ENCODE measurements at places on chromosomes 5 and 9.

GRCh38 chr5:89036166-89036565 lies 153.2 kb upstream of the MEF2C start:
- DNase-seq: no peak

DNA sequence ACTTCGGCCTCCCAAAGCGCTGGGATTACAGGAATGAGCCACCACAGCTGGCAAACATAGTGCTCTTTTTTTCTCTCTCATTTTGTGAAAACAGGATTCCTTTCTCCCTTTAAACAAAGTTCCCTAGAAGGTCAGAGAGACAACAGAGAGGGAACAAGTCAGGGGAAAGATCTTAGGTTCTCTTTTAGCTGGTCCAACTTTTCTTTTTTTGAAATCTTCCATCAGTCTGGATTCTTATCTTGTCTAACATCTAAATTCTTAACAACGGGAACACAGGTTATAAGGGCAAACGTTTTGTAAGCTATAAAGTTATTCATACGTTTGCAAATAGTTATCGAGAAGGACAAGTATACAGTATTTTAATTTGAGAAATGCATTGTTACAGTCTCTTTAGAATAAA lies 224.1 kb upstream of the TBCA start:
- DNase-seq: no peak

- no peak for DNase-seq
These were observed 81.8 kb upstream of the HRH2 start for GRCh38 chr5:175576096-175576495.

DNA sequence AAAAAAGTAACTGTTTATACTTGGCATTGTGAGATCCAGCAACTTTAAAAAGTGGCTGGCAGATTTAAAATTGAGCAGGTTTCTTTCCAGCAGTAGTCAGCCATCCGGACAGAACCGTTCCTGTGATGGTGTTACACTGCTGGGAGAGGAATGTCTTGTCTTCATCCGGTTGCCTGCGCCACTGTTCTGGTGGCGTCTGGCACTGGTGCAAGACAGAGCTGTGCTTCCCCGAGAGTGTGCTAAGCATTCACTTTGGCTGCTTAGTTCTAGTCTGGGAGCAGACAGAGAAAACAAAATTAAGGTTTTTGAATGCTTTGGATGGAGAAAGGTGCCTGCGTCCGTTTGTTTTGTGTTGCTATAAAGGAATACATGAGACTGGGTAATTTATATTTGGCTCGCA lies 35.5 kb upstream of the CREBRF start:
- DNase-seq: no peak

DNA sequence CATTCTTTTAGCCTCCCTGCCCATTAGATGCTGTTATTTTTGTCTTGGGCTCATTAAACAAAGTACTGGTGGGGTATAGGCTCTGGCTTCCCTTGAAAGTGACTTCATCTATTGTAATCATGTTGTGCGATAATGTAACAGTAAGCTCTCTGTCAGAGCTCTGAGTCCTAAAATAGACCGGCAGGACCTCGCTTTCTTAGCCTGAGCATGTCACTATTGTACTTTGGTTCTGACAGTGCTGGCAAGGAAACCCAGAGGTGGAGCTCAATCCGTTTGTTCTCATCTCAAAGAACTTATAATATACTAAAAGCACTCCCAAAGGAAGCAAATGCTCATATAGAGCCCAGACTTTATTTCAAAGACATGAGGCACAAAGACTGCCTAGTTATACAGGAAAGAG lies 339.1 kb upstream of the CCNH start:
- DNase-seq: no peak

DNA sequence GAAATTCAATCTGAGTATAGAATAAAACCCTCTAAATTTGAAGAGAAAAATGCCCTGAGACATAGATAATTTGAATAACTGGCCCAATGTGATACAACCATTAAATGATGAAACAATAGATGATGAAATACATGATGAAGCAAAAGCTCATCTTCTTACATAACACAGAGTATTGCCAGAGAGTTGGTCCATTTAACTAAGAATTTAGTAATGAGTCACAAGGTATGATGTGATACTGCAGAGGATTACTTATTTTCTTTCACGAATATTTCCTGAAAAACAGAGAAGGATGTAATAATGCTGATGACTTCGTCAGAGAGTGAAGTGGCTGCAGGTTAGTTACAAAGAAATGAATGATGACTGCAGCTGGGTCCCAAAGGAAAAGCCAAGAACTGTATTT lies 379.3 kb downstream of the CDH12 start:
- DNase-seq: no peak

- no peak for DNase-seq
These were observed 290.1 kb downstream of the ADAMTS6 start for GRCh38 chr5:65191554-65192135.
